Cerebellar cortex (tissue), 1 donor: ENCODE measurements at places on chromosomes 2 and 18.

- DNase-seq = no peak
Observed at GRCh38 chr2:138762533-138762932, 17.7 kb downstream of the NXPH2 start.

DNA sequence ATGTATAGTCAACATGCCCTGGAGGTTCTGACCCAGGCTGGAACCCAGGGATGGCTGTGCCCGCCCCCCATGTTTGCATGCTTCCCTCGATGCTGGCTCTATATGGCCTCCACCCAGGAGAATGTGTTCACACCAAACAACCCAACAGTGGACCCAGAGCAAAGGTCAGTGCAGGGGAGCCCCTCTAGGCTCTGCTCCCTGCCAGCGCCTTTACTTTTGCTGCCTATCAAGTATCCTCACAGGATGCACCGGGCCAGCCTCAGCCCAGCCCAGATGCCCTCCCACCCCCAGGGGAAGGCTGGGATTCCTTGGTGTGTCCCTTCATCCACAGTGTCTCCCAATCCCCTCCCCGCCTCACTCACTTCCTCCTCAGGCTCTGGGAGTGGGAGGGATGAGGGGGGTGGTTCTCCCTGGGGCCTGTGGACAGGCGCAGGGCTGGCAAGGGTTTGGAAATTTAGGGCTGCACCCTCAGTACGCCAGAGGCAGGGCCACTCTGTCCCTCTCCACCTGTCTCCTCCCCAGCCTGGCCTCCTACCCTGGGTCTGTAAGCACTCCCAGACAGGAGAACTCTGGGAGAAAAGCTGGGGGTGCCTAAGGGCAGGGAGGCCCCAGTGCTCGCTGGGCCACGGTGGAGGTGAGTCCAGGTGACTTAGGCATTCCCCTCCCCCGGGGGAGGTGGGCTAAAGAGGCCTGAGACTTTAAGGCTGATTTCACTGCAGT lies 2.3 kb downstream of the ATP6V1B1 start:
- no peak for DNase-seq

GRCh38 chr18:61541673-61542072 lies 208.4 kb downstream of the CDH20 start:
- DNase-seq = no peak

DNA sequence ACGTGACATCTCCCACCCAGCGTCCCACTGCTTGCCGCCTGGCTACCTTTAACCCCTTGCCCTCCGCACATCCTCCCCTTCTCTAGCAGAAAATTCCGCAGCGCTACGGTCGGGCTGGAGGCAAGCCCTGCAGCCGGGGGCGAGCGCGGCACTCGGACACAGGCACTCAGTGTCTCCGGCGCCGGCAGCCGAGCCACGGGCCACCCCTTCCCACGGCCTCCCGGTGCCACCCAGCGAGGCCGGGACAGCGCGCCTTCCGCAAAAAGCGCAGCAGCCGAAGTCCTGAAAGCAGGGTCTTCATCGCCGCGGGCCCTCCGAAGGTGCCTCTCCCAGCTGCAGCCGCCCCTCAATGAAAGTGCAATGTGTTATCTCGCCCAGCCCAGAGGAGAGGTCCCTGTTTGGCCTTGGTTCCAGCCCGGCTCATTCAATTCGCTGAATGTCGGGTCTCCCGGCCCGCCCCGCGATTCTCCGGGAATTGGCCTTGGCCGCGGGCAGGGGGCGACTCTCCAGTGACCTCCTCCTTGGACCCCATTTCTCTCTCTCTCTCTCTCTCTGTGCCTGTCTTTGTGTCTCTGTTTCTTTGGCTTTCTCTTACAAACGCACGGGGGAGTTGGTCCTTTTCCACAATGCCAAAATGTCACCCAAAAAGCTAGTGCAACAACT lies 1.1 kb downstream of the DLGAP1 start:
- peak; percentile 36 for DNase-seq

- DNase-seq = no peak
Observed at GRCh38 chr2:162258169-162258568, 14.9 kb upstream of the FAP start.

GRCh38 chr2:60529136-60529784 lies 24.2 kb downstream of the BCL11A start:
- no peak for DNase-seq

DNA sequence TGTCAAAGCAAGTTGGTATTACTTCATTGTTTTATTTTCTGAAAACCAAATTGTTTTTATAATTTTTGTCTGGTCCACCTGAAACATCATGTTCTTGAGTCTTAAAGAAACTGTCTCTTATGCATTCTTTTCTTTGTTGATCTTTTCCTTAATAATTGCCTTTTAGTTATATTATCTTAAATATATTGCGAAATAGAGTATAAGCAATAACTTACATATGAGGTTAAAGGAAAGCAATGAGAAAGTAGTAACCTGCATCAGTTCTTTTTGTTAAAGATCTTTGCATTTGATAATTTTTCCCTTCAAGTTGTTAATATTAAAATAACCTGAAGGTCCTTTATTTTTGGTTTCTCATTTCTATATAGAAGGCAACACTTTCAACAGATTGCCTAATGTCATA lies 315.0 kb downstream of the CTNNA2 start:
- DNase-seq = no peak

- no peak for DNase-seq
Observed at GRCh38 chr2:124171472-124172063, 146.5 kb downstream of the CNTNAP5 start.

DNA sequence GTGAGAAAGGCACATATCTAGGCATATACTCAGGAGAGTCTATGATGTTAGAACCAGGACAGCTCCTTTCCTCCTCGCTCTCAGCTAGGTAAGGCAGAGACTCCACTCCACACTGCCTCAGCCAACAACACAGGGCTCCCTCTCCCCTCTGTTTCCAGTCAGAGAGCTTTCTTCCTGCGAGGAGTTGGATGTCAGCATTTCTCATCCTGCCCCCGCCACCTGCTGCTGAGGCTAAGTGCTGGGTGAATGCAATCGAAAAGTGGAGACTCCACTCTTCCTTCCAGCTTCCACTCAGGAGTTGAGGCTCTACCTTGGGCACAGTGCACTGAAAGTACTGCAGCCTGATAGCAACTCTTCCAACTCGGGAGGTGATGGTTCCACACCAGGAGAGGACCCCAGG lies 177.2 kb upstream of the RAB6C start:
- DNase-seq = no peak

- DNase-seq = no peak
Observed at GRCh38 chr2:236663287-236664101, 93.9 kb downstream of the ACKR3 start.

DNA sequence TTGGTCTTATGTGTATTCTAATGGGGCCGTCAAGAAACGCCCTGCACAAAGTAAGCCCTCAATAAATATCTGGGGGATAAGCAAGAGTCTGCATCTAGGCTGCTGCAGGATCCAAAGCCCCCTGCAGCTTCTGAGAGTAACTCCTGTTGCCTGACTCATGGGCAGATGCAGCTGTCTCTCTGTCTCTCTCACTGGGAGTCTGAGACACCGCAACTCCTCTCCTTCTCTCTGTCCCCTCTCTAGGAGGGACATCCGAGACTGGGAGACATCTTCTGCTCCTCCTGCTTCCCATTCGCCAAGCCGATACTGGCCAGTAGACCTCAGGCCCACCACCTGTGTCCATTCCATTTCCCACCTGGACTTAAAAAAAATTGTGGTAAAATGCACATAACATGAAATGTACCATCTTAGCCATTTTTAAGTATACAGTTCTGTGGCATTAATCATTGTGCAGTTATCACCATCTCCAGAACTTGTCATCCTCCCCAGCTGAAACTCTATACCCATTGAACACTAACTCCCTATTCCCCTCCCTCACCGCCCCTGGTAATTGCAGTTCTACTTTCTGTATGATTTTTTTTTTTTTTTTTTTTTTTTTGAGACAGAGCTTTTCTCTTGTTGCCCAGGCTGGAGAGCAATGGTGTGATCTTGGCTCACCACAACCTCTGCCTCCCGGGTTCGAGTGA lies 20.1 kb downstream of the DYSF start:
- no peak for DNase-seq

- no peak for DNase-seq
Observed at GRCh38 chr2:222538535-222538934, 114.2 kb downstream of the SGPP2 start.

- no peak for DNase-seq
Observed at GRCh38 chr2:235860871-235861270, 307.3 kb downstream of the GBX2 start.

DNA sequence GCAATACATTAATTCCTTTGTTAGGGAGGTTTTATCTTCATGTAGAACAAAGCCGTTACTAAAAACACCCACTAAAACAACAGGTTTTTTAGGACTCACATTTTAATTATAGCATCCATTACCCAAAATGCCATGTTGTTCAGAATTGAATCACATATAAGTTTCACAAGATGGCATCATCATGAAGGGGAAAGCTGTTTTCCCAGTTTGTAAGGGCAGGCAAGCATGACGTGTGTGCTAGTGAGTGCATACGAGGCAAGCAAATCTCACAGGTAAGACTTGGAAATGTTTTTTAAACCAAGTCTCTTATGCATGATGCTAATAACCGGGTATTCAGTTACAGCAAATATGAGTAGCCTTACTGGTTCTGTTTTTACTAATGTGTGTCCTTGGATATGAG lies 111.8 kb upstream of the NFATC1 start:
- no peak for DNase-seq

DNA sequence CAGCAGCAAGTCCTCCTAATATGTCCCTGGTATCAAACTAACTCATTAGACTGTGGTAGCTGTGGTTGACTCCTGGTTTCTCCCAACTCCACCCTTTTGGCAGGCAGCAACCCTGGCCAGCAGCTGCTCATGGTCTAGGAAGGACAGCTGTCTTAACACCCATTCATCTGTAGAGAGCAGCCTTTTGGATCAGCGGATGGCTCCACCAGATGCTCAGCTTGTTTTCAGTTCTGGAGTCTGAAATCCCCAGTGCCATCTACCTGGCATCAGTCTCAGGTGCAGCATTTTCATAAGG lies 100.5 kb downstream of the SPOPL start:
- DNase-seq = no peak

GRCh38 chr18:1452821-1453220 lies 548.1 kb downstream of the ADCYAP1 start:
- DNase-seq = no peak

DNA sequence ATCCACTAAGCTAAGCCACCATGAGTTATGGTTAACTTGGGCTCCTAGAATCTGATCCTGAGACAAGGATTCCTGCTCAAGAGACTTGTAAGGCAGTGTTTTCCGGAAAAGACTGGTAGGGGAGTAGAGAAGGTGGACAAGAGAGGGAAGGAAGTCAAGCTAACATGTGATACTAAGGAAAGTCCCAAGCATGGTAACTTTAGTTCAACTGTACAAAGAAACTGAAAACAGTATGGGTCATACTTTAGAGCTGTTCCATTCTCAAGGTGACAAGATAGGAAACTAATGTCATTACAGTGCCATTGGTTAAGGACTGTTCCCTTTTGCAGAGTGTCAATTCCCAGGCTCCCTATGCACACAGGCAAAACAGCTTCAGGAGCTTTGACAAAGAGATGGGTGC lies 5.8 kb downstream of the MYO5B start:
- no peak for DNase-seq

DNA sequence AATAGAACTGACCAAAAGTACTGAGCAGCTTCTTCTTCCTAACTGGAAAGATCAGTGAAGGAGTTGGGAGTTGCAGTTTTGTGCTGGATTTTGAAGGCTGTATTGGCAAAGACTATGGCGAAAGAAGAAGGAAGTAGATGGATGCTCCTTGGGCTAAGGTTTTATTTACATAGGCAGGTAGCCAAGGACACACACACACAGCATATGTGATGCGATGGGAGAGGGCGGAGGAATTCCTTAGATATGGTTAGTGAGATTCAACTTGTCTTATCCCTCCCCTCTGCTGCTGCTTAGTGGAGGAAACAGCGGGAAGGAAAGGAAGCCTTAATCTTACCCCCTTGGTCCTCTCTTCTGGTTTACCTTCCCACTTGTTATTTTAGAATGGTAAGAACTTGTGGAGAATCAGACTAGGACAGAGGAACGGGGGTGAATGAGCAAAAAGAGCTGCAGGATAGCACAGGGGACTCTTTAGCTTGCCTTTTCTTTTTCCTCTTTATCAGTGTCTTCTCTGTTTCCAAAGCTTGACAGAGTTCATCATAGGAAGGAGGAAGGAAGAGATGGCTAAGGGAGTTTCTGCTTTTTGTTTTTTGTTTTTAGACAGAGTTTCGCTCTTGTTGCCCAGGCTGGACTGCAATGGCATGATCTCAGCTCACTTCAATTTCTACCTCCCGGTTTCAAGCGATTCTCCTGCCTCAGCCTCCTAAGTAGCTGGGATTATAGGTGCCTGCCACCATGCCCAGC lies 87.9 kb downstream of the OSBPL6 start:
- DNase-seq = no peak

- no peak for DNase-seq
Observed at GRCh38 chr2:234989183-234989701, 37.4 kb downstream of the SH3BP4 start.

- no peak for DNase-seq
Observed at GRCh38 chr2:80482276-80482675, 177.7 kb upstream of the LRRTM1 start.

DNA sequence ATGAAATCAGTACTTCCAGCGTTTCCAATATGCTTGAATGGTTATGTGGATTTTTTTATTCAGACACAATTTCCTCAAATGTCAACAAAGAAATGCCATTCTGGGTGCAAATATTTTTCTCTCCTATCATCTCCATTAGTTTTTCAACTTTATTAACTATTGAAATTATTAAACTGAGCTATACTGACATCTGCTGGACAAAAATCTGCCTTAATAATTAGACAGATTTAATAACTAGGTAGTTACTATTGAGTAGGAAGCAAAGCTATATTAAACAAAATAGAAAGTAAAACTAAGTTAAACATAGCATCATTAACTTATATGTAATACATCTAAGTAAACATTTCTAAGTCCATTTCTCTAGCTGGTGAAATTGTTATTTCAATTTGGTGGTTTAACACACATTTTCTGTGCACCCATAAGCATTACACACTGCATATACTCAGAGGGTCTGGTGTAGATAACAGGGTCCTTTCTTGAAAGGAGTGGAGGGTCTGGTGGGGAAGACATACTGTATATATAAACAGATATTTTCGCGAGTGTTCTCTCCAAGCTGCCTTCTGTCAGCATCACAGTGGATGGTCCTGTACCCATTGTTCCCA lies 77.0 kb downstream of the LANCL1 start:
- peak; percentile 41 for DNase-seq

- DNase-seq = peak; percentile 5
Observed at GRCh38 chr2:152755029-152755428, 36.6 kb downstream of the ARL6IP6 start.

- DNase-seq = no peak
Observed at GRCh38 chr2:184780944-184781343, 182.6 kb downstream of the ZNF804A start.
